ENCODE measurements at places on chromosomes 2 and 18. TPM values are rescaled to one million over a fixed set of nuclear protein-coding genes. Genes with fewer than 3 reads are reported as not detected.

DNA sequence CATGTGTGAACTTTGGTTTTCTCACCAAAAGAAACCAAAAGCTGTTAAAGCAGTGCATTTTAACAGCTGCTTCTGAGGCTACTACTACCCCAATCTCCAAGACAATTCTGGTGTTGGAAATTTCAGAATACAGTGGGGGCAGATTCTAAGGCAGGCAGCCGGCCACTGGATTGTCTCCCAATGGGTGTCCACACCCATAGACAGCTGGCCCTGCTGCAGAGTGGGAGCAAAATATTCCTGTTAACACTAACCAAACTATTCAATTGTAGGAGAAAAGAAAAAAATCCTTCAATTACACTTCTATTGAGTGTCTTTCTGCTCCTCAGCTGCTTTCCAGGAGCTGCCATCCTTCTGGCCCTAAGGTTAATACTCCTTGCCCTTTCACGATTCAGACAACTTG lies 223.7 kb downstream of the ALK start:
- DNase-seq: no peak

DNA sequence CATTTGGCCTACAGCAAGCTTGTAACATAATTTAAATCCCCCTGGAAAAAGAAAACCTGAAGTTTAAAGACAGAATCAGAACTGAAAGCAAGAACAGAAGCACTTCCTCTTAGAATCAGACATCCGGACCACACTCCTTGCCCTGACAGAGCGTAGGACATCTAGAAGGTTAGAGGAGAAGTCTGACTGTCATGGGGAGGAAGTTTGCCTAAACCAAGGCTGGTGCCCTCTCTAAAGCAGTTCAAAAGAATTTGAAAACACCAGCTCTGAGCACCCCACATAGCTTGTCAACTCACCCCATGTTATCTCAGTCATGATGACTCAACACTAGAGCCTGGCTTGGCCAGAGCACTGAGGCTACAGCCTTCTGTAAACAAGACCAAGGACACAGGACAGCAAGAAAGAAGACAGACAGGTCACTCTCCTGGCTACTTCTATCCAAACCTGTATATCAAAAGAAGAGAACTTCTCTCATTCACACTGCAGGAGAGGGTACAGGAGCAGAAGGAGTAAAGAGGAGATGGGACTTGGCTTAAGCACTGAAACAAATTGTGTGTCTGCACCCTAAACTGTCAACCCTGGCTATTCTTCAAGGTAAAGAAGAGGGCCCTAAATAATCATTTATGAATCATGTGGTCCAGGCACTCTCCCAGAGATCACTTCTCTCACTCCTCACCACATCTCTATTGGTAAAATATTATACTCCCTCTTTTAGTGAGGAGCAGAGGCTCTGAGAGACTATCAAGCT lies 198.6 kb downstream of the MEMO1 start:
- peak; percentile 26 for DNase-seq

Gene LBX2
- 1.2 TPM for total RNA-seq

Gene UCN
- 4.9 TPM for total RNA-seq
